ENCODE measurements at places on chromosomes 3 and 15.

DNA sequence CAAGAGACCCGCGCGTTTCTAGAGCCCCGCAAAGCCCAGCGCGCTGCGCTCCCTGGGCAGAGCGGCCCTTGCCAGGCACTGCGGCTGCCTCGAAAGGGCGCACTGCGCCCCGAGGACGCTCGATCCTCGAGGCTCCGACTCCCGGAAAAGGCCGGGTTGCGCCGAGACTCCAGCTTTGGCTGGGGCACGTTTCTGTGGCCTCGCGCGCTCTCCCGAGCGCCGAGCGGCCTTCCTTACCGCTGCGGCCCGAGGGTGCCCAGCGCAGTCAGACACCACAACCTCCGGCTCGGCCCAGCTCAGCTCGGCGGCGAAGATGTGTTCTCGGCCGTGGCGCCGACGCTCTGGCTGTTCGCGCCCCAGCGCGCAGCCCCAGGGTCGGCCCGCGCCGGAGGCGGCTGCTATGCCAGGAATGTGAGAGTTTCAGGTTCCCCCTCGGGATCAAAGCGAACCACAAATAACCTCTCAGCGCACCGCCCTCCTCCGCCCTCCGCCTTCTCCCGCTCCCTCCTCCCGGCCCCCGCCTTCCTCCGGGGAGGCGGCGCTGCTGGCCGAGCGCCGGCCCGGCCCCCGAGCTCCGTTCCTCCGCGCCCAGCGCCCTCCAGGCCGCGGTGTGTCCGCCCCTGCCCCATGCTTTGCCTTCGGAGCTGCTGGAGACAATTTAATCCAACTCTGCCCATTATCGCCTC lies at the start of gene AMOTL2:
Gene AMOTL2 (minus strand): TSS at position 343 of the 686 bp plus-strand sequence. CDS start 3,014 bp downstream, outside the sequence.
- DNase-seq, result no peak

DNA sequence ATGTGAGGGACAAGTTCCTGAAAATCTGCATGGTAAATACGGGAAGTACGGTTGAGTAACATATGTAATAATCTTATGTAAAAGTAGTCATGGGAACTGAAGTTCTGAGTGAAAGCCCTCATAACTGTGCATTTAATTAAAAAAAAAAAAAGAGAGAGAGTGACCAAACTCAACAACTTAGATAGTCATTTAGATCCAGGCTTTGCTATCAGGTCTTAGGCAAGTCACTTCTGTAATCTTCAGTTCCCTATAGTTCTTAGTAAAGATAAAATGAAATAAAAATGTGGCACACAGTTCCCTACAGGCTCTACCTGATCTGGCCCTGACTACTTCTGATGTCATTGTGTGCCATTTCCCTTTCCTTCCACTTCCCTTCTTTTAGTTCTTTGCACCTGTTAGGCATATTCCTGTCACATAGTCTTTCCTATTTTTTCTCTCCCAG lies 15.0 kb downstream of the RNF111 start:
- DNase-seq, result no peak

- DNase-seq, result no peak
Observed at GRCh38 chr3:52721730-52722008, 15.8 kb downstream of the SPCS1 start.

GRCh38 chr15:75163150-75163564 lies 38.5 kb upstream of the C15orf39 start:
- no peak for DNase-seq

GRCh38 chr3:31356941-31357340 lies 175.8 kb upstream of the STT3B start:
- DNase-seq, result no peak

- DNase-seq, result no peak
Observed at GRCh38 chr15:83225449-83225848, 17.8 kb upstream of the HDGFL3 start.

DNA sequence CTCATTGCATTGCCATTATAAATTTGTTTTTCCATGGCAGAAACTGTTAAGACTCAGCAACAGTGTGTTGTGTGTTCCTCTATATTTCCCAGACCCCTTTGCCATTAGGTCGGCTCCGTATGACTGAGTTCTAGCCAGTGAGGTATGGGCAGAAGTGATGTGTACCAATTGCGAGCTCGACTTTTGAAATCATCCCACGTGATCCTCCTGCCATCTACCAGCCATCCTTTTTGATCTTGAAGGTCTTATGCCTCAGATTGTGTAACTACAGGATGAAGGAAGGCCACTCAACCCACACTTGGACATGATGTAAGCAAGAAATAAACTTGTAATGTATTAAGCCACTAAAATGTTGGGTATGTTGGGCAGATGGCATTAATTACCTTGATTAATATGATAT lies 562.3 kb downstream of the PDCD6IP start:
- no peak for DNase-seq

DNA sequence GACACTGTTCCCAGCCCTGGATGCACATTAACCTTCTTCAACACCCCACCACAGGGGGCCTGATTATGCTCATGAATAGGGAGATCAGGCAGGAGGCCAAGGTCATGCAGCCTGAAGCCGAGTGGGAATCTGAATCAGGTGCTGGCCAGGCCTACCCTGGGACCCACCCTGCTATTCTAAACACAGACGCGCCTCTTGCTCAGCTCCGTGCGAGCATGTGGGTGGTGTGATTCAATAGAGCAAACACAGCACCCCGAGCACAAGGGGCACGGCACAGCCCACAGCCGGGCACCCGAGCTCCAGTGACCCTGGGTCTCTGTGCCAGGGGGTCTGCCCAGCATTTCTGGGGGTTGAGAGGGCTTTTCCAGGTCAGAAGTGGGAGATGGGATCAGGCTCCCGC lies 24.6 kb upstream of the GRIP2 start:
- DNase-seq, result no peak

DNA sequence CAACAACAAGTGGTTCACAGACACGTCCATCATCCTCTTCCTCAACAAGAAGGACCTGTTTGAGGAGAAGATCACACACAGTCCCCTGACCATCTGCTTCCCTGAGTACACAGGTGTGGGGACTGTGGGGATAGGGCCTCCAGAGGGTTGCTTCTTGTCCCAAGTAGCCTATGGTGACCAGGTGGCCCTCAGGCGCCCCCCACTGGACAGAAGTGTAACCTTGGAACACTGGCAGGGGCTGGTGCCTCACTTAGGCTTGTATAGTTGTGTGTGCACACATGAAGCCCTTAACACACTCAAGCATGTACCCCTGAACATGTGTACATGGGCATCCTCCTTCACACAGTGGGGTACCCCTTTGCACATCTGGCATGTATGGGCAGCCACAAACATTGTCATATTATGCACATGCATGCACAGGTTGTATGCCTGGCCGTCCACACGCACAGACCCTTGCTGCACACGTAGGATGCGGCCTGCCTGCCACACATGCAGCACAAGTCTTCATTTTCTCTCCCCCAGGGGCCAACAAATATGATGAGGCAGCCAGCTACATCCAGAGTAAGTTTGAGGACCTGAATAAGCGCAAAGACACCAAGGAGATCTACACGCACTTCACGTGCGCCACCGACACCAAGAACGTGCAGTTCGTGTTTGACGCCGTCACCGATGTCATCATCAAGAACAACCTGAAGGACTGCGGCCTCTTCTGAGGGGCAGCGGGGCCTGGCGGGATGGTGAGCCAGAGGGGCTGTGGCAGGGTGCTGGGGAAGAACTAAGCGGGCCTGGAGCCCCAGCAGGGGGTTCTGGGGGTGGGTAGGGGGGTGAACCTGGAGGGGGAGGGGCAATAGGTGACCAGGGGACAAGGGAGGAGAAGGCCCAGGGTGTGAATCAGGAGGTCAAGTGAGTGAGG lies 11.7 kb upstream of the SEMA3B start:
- DNase-seq, result no peak

DNA sequence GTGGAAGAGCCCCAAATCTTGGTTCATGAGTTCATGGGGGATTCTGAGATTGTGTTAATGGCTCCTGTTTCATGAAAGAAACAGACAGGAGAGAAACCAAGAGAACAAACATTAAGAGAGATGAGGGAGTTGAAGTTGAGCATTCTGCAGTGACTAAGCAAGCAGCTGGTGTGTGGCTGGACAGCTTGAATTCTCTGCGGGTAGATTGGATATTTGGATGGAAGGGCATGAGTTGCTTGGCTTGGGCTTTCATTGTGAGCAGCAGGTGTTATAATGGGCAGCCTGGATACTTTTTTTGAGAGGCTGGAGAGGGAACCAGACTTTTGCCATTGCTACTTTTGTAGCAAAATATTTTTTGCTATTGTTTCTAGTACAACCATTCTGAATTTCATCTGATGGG lies 346.8 kb upstream of the SATB1 start:
- no peak for DNase-seq

- no peak for DNase-seq
Observed at GRCh38 chr3:29451920-29452319, 171.0 kb downstream of the RBMS3 start.

DNA sequence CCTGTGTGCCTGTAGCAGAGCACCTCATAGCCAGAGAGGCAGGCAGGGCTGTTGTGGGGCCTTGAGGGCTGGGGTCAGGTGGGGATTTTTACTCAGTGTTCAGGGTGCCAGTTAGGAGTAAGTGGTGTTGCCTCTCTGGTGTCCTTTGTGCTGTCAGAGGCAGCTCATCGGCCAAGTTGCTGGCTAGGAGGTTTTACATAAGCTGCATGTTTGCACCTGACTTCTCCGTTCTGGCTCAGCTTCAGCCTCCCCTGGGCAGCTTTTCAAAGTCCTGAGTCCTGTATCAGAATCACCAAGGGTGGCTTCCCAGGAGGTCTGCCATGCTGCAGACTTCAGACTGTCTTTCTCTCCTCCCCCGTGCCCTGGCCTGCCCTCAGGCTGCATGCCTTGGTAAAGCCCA lies 242.6 kb upstream of the TPM1 start:
- DNase-seq, result no peak

DNA sequence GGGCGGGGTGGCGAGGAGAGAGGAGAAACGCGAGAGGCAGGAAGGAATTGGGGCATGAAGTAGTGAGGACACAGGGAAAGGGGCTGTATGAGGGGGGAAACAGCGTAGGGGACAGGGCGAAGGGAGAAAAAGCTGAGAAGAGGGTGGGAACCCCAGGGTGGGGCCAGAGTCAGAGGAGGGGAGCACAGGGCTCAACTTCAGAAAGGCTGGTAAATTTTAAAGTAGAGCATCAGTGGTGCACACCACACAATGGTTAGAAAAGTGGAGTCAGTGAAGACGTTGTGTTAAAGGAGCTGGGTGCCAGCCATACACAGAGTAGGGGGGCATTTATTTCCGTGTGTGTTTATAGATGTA lies 3.0 kb upstream of the RPP25 start:
- DNase-seq, result no peak
